ENCODE measurements at places on chromosomes 2 and 18.

GRCh38 chr2:32058130-32058529 lies 5.2 kb upstream of the SPAST start:
- DNase-seq = no peak

DNA sequence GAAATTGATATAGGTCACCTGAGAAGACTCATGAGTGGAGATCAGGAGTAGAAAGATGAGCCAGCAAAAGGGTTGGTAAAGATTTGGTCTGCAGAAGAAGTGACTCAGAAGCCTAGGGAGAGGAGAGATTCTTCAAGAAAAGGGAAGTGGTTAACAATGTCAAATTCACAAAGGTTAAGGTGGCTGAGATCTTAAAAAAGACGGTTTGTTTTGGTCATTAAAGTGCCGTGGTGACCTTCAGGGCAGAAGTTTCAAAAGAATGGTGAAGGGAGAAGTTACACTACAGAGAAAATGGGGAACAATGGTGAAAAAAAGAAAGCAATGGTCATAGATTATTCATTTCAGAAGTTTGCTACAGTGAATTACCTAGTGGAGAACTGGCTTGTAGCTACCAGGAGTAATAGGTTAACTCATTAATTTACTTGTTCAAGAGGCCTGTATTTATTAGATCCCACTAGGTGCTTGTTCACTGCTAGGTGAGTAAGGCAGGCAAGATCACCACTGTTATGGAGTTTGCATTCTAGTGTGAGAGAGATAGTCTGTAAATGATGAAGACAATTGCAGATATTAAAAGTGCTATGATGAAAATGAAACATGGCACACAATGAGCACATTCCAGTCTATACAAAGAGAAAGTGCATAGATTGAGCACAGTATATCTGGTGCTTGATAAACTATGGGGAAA lies 43.0 kb downstream of the FBXO48 start:
- no peak for DNase-seq

GRCh38 chr18:60099709-60100108 lies 199.9 kb downstream of the PMAIP1 start:
- DNase-seq = no peak

DNA sequence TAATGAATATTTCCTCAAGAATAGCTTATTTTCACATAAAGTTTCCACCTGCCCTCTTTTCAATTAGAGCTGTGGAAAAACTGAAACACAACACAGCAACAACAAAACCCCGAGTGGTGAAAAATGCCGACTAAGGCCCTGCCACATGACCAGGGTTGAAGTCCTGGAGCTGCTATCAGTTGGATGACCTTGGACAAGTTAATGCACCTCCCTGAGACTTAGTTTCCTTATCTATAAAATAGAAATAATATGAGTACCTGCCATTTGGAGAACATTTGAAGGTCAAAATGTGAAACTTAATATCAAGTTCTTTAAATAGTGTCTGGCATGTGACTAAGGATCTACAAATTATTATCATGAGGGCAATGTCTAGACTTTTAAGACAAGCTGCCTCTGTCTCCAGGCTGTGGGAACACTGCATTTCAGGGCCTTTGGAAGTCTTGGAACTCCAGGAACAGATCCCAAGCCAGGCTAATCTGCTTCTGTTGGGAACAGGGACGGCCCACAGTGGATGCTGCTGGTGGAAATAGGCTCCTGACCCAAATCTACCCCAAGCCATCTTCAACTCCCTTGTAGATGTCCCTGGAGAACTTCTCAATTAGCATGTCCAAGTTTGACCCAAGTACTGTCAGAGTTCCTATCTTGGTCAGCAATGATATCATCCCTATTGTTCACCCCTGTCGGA lies 42.0 kb upstream of the TRIB2 start:
- no peak for DNase-seq

DNA sequence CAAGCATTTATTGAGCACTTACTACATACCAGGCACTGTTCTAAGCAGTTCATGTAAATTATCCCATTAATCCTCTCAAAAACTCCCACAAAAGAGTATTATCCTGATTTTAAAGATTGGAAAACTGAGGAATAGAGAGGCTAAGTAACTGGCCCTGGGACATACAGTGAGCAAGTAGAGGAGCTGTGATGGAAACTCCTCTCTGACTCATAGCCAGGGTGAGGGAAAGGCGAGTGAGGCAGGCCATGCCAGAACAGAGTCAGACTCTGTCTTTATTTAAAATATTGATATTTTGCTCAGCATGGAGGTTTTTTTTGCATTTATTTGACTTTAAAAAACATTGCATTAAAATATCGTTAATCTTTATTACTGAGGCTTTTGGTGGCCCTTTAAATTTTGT lies 208.0 kb downstream of the LOXHD1 start:
- DNase-seq = no peak

DNA sequence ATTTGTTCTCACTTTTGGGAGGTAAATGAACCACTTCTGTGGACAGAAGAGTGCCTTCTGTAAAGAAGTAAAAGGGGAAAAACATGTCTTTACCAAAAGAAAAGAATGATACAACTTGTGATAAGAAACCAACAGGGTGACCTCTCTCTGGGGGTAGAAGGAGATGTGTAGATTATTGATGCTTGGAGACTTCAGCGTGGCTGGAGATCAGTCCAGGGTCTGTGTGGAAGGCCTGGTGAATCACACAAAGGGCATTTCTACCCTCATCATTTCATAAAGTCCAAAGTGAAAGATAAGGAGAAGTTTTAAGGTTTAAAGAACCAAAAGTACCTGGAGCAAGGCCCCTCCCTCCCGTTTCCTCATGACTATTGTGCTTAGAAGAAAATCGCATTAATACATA lies 142.5 kb downstream of the NCK2 start:
- no peak for DNase-seq

DNA sequence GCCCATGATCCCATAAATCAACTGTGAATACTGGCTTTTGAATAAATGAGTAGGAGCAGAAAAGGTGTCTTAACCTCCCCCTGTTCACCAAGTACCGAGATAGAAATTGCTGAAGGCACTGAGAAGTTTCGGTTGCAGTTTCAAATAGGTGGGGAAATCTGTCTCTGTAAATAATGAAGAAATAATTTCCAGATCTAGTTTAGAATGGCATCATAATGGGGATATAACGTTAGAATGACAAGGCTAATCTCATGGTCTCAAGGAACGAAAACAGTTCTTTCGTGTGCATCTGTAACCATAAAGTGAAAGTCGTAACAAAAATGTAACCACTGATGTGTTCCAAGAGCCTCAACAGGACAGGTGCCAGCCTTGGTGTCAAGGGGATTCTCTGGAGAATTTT lies 49.9 kb upstream of the TMEM18 start:
- no peak for DNase-seq

GRCh38 chr18:45012286-45012685 lies 331.6 kb downstream of the SETBP1 start:
- DNase-seq = no peak

DNA sequence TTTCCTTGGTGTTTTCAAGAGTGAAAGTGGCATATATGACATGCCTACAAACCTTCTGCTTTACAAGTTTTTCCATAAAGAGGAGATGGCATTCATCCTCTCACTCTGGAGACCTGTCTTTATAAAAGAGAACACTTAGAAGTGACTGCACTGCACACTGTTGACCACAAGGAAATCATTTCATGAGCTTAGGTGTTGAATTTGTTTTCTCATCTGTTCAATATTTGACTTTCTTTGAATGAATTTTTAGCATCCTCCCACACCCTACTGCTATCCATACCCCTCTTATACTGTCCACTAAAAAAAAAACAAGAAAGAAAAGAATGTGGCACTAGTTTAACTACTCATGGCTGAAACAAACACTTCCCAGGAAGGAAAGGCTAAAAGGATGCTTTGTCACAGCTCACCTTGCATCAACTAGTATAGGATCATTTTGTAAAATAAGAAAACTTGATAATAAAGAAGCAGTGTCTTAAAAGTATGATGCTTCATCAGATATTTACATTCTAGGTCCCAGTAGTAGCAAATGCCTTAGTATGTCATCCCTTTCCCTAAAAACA lies 83.0 kb downstream of the ACVR1 start:
- DNase-seq = peak; percentile 6

DNA sequence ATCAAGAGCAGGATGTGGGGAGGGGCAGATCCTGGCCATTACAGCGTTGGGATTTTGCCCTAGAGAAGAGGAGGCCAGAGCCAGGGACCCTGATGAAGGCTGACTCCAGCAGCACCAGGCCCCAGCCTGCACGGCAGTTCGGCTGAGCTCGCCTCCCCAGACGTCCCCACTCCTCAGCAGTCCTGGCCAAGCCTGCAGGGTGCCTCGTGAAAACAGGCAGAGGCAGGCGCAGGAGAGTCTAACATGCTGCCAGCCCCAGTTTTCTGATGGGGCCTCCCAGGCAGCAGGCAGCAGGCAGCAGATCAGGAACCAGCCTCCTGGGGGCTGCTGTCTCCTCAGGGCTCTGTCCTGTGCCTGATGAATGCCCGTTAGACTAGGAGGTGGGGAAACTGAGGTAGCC lies 19.7 kb upstream of the GLI2 start:
- DNase-seq = no peak

GRCh38 chr18:43396266-43396665 lies 119.0 kb upstream of the SYT4 start:
- DNase-seq = peak; percentile 68

DNA sequence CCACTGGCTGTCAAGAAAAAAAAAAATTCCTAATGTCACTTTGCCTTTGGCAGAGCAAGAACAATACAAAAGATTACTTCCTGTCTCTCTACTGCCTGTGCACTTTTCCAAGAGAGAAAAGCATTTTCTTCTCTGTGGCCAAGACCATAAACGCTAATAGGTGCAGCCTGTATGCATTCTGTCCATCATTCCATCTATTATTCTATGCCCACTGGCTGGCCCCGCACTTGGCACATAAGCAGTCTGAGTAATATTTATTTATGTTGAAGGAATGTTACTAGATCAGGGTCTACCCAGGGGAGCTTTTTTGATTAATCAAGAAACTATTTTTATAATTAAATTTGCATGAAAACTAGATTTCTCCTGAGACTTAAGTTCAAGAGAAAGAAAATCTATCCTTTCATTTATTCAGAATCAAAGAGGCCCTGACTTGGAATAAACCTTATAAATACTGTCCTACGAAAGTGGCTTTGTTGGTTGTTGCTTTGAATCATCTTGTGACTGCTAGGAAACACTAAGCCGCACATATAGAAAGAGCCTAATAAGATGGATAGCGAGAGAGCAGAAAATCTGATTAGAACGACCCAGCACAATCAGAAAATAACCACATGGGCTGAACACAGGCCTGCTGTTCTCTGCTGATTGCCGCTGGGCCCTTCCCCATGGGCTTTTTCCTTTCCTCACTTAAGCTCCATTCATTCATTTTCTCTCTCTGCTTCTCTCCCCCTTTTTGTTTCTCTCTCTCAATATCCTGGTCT lies 59.4 kb downstream of the MMADHC start:
- DNase-seq = no peak

- DNase-seq = no peak
Observed at GRCh38 chr2:79327460-79327859, 167.9 kb upstream of the REG3A start.

- no peak for DNase-seq
Observed at GRCh38 chr2:101153787-101154186, 2.6 kb upstream of the TBC1D8 start.

GRCh38 chr2:138630164-138630563 lies 128.6 kb downstream of the SPOPL start:
- DNase-seq = no peak

GRCh38 chr2:14615760-14616159 lies 16.8 kb upstream of the LRATD1 start:
- no peak for DNase-seq

DNA sequence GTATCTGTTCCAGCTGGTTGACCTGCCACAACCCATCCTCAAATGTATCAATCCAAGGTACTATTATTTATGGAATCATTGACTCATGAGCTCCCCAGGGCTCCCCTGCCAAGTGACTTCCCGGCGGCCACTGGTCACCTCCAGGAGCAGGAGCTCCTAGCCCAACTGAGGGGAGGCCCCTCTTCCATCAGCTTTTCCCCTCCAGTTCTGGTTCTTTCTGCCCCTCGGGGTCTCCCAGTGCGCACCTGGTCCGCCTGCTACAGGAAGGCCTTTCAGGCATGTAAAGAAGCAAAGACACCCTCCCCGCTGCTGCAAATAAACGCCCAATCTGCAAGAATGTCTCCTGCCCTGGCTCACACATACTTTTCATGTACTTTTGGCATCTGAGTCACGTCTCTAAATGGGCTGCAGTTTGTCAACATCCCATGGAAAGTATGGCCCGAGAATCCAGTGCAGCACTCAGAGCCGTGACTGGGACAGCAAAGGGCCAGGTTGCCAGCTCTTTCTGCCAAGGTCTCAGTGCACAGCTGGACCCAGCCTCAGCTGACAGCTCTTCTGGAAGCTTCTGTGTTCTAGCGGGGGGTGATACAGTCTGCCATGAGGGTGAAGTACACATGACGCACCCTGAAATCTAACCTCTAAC lies 41.4 kb downstream of the KLHL29 start:
- no peak for DNase-seq

DNA sequence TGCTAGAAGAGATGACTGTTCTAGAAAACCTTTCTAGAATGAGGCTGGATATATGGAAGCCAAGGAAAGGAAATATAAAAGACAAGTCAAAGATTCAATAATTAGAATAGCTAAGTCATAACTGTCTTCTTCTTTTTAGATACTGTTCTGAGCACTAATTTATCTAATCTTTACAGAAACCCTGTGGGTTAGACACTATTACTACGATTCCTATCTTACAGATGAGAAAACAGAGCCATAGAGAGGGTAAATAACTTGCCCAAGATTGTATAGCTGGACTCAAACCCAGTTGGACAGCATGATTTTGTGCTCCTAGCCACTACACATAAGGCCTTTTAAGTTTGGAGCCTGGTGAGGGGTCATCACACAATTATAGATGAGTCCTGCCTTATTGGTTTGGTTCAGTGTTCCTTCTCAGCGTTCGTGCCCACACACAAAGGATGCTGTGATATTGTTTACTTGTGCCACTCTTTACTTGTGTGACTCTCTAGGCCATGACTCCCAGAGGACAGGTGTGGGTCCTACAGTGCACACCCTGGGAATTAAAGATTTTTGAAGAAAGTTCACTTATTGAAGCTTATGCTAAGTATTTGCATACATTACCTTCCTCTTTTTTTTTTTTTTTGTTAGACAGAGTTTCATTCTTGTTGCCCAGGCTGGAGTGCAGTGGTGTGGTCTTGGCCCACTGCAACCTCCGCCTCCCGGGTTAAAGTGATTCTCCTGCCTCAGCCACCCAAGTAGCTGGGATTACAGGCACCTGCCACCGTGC lies 153.7 kb downstream of the PRKCE start:
- DNase-seq = no peak

DNA sequence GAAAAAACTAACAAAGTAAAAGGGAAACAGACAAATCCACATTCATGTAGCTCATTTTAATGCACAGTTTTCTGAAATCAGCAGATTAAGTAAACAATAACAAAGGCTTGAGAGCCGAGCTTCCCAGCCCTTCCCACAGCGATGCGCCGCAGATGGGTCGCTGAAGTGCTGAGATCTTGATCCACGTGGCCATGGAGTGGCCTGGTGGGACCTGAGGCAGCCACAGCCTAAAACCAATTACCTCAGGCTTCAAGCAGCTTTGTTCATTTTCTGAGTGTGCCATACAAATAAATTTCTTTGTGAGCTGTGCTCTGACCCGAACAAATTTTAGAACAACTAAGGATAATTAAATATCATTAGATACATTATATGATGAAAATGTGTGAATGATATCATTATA lies 25.6 kb upstream of the CYRIA start:
- DNase-seq = no peak
